Liver (tissue), 10 donors: ENCODE measurements at places on chromosomes 2 and 18. TPM values are rescaled to one million over a fixed set of nuclear protein-coding genes. Genes with fewer than 3 reads are reported as not detected.

DNA sequence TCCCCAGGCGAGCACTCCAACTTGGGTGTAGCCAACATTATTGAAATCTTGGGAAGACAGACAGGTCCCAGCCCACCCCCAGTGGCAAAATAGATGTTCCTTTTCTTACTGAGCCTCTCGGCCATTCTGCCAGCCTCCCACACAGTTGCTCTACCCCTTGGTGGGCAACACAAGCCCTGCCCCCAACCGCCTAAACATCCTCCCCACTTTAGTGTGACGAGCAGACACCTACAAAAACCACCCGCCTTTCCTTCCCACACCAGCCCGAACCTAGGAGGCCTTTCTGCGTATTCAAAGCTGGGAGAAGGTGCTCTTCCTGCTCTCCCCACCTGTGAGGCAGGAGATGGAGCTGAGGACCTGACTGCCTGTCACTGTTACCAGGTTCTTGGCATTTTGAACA is 58.6 kb upstream of the CAB39 start:
- no peak for DNase-seq

- DNase-seq, result no peak
Measured at GRCh38 chr18:69945220-69946114, 2.2 kb downstream of the CD226 start.

DNA sequence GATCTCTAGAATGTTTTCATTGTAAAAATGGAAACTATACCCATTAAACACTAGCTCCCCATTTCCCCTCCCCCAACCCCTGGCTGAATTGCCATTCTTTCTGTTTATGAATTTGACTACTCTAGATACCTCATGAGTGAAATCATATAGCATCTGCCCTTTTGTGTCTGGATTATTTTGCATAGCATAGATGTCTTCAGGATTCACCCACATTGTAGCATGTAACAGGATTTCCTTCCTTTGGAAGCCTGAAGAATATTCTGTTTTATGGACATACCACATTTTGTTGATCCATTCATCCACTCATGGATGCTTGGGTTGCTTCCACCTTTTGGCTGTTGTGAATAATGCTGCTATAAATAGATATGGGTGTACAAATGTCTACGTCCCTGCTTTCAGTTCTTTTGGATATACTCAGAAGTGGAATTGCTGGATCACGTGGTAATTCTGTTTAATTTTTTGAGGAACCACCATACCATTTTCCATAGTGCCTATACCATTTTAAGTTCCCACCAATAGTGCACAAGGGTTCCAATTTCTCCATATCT is 7.7 kb upstream of the ASB1 start:
- DNase-seq, result no peak

DNA sequence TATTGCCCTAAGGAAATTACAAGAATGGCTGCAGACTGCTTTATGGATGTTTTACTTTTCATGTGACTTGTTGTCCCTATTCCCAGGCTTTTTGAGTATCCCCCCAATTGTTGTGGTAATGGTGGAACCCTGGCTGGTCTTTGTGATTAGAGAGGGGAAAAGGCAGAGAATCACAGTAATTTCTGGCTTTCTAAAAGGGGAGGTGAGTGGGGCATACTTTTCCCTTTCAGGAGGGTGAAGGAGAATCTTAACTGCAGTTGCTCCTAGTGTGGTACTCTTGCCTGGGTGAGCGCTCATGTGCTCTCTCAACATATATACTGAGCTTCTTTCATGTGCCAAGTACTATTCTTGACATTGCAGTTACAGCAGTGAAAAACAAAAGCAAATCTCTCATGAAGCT is 69.3 kb downstream of the ASXL3 start:
- no peak for DNase-seq

The CAPG gene
- 2.7 TPM for polyA plus RNA-seq

The CYP27C1 gene
- 0.02 TPM for polyA plus RNA-seq

The CHRNA1 gene
- polyA plus RNA-seq, result not detected
